ENCODE measurements at places on chromosomes 7 and 10. TPM values are rescaled to one million over a fixed set of nuclear protein-coding genes. Genes with fewer than 3 reads are reported as not detected.

Gene SLIT1
- 0.03 TPM for total RNA-seq

Gene AOC1
- not detected for total RNA-seq

Gene CALML3
- not detected for total RNA-seq

Gene ELFN1
- 0.49 TPM for total RNA-seq

Gene DGKB
- total RNA-seq, result not detected

Gene NXPH1
- total RNA-seq, result not detected

Gene SSC4D
- total RNA-seq, result 1.1 TPM

Gene HTR7
- total RNA-seq, result 0.15 TPM

Gene OR2A42
- not detected for total RNA-seq

Gene CUTC
- 37.0 TPM for total RNA-seq

Gene WNT16
- not detected for total RNA-seq

Gene ASB10
- not detected for total RNA-seq

Gene ZNF467
- total RNA-seq, result 1.2 TPM

Gene IFIT1
- 7.0 TPM for total RNA-seq

All from A549 treated with DMSO at 1 μM for 4 hours (cell line).